CD4-positive, alpha-beta memory T cell (primary cell): ENCODE measurements at places on chromosomes 6 and 20. TPM values are rescaled to one million over a fixed set of nuclear protein-coding genes. Genes with fewer than 3 reads are reported as not detected.

Gene CTCFL
- polyA plus RNA-seq = not detected

Gene ZBTB46
- 0.09 TPM for polyA plus RNA-seq

Gene MUC21
- polyA plus RNA-seq = not detected

Gene SOX4
- 0.13 TPM for polyA plus RNA-seq

Gene SMOC2
- polyA plus RNA-seq = not detected

Gene BLCAP
- polyA plus RNA-seq = 63.7 TPM

Gene SNAI1
- polyA plus RNA-seq = 0.17 TPM

Gene FAM83B
- polyA plus RNA-seq = not detected

Gene KCNK5
- polyA plus RNA-seq = 0.17 TPM

Gene MUC22
- polyA plus RNA-seq = not detected

Gene PTCHD4
- polyA plus RNA-seq = not detected

Gene ELOVL4
- polyA plus RNA-seq = 5.5 TPM
